K562 (cell line): ENCODE measurements at places on chromosomes 7 and 10.

- DNase-seq, result no peak
Observed at GRCh38 chr7:28595076-28595475, 182.8 kb downstream of the CREB5 start.

GRCh38 chr7:96244244-96244991, 77.5 kb downstream of the SLC25A13 start:
- no peak for DNase-seq

DNA sequence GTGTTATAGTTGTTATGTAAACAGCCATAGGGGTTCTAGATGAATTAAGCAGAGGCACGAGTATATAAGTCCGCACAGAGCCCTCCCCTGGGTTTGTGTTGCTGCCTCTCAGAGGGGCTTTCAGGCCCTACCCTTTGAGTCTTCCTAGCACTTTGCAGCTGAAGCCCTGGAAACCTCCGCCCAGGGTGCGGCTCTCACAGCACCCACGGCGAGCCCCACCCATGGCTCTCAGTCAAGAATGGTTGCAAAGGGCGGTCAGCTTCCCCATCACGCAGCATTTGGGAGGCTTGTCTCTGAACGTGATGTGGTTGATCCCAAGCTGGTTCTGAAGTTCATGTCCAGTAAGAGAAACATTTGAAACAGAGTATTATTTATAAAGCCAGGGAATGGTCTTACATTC, 18.8 kb upstream of the INSIG1 start:
- no peak for DNase-seq

- no peak for DNase-seq
Observed at GRCh38 chr10:69241575-69241974, 21.4 kb downstream of the HKDC1 start.

- DNase-seq, result no peak
Observed at GRCh38 chr7:76357475-76358010, 1.2 kb downstream of the YWHAG start.

DNA sequence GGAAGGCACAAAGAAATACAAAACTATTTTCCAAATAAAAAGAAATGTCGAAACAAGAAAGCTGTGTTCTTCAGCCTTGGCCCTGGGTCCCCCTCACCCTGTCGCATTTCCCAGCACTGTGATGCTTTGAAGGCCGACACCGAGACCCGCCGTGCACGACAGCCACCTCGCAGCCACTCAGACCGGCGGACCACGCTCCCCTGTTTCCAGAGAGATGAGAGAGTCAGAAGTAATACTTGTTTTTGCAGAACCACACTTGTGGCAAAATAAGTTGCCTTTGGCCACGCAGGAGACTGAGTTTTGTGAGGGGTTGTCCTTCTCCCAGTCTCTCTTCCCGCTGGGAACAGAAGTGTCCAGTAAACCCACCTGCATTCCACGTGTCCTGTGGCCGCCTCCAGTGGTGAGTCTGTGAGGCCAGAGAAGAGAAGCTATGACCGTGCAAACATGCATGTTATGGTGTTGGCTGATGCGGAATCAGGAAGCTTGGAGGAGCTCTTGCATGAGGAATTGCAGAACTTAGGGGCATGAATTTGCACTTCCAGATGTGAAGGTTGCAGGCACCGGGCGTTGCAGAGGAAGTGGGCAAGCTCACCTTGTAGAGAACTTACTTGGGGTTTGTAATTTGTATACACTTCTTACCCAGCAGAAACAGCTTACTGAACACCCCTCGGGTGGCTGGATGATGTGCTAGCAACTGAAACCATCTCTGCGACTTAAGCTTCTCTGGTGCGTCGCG, 194.5 kb downstream of the EBF3 start:
- DNase-seq, result no peak

GRCh38 chr7:122595885-122596284, 103.0 kb downstream of the RNF133 start:
- no peak for DNase-seq

- no peak for DNase-seq
Observed at GRCh38 chr7:91814189-91814588, 66.3 kb downstream of the MTERF1 start.
